Activated T-helper 1 cell treated with anti-CD3 and anti-CD28 coated beads, Interleukin-2, amount 50 U/mL, for 16 hours (primary cell): ENCODE measurements at places on chromosomes 12 and 14.

- no peak for DNase-seq
These were observed 132.9 kb upstream of the SLC35F4 start for GRCh38 chr14:57998766-57999165.

GRCh38 chr12:54571193-54572188, 17.0 kb downstream of the PPP1R1A start:
- DNase-seq: no peak

DNA sequence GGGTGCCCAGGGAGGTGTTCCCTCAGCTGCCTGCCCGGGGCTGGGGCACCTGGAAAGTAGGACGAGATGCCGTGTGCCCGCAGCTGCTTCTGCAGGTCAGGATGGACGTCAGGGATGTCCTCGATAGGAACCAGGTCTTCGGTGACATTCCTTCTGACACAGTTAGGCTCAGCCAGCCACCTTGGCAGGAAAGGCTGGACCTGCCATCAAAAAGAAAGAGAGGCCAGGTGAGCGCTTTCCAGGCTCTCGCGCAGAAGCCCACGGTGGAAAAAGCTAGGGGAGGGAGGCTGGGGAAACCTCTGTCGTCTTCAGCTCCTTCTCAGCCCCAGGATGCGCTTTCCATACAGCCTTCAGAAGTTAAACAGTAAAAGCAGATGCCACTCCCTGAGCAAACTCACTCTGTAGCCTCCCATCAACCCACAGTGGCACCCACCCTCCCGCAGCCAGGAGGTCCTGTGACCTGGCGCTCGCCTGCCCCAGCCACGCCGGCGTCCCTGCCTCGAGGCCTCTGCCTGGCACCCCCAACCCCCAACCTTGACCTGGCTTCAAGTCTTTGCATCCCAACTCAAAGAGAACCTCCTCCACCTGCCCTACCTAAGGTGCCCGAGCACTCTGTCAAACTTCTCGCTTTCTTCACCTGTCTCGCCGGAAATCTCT, 1.3 kb downstream of the DDX51 start:
- DNase-seq: no peak

DNA sequence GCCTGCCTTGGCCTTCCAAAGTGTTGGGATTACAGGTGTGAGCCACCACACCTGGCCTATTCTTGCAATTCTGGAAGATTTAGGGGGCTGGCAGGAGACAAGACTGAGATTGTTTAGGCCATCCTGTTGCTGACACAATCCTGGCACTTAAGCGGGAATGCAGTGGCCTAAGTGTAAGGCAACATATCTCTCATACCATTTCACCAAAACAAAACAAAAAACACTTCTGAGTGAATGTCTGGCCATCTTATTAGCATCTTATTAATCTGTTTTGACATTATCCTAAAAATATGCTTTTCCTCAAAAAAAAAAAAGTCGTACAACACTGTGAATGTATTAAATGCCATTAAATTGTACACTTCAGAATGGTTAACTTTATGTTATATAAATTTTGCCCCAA, 67.6 kb downstream of the DENND5B start:
- no peak for DNase-seq

GRCh38 chr14:55884819-55885218, 233.4 kb upstream of the PELI2 start:
- no peak for DNase-seq

DNA sequence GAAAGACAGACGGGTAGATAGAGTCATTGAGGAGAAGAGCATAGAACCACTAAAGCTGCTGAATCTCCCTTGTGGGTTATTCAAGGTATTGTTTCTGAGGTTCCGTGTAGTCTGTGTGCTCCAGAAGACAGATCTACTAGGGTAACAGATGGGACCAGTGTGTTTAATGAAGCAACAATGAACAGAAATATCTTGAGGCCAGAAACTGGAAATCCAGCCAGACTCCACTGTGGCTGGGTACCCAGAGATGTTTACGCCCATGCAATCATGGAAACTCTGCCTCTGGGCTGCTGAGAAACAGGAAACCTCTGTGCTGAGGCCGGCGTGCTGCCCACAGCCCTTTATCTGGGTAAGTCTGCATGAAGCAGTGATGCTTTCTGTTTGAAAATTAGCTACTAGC, 8.3 kb downstream of the PROX2 start:
- DNase-seq: peak; percentile 14

DNA sequence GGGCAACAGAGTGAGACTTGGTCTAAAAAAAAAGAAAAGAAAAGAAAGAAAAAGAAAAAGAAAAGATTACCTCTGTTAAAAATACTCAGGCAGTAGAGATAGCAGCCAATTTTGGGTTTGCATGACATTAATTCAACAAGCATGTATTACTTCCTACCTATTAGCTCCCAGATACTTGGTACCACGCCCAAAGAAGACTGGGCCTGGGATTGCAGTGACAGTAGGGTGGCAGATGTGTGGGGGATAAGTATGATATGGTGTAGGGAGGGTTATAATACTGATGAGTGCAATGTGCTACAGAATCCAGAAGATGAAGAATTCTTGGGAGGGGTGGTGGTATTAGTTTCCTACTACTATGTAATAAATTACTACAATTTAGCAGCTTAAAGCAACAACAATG, 46.4 kb upstream of the FOS start:
- no peak for DNase-seq

DNA sequence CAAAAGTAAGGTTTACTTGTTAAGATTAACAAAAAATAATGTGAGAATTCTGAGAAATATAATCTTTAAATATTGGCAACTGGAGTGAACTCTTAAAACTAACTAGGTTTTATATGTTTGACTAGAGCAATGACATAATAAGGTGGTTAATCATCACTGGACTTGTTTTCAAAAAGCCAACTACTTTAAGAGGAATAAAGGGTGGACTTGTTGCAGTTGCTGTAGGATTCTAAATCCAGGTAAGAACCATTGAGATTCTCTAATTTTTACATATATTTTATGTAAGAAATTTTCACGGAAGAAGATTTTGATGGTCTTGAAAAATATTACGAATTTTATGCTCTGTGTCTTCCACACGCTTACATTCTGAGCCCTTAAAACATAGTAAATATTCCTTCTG, at the start of gene SLCO1B1:
Gene SLCO1B1, plus strand, starts transcription at position 197 of the 400 bp plus-strand sequence. CDS start 10,381 bp downstream, outside the sequence.
- DNase-seq: no peak

- no peak for DNase-seq
These were observed 3.1 kb downstream of the DDIT3 start for GRCh38 chr12:57517187-57517586.

GRCh38 chr14:90397425-90398314, 841 bp downstream of the CALM1 start:
- peak; percentile 28 for DNase-seq

DNA sequence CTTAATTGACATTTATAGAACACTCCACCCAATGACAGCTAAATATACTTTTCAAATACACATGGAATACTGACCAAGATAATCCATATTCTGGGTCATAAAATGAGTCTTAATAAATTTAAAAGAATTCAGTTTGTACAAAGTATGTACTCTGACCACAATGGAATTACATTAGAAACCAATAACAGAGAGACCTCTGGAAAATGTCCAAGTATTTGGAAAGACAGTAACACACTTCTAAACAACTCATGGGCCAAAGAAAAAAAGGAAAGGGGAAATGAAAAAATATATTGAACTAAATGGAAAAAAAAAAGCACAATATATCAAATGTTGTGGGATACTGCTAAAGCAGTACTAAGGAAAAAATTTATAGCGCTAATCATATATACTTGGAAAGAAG, 52.0 kb downstream of the CRACR2A start:
- DNase-seq: no peak

DNA sequence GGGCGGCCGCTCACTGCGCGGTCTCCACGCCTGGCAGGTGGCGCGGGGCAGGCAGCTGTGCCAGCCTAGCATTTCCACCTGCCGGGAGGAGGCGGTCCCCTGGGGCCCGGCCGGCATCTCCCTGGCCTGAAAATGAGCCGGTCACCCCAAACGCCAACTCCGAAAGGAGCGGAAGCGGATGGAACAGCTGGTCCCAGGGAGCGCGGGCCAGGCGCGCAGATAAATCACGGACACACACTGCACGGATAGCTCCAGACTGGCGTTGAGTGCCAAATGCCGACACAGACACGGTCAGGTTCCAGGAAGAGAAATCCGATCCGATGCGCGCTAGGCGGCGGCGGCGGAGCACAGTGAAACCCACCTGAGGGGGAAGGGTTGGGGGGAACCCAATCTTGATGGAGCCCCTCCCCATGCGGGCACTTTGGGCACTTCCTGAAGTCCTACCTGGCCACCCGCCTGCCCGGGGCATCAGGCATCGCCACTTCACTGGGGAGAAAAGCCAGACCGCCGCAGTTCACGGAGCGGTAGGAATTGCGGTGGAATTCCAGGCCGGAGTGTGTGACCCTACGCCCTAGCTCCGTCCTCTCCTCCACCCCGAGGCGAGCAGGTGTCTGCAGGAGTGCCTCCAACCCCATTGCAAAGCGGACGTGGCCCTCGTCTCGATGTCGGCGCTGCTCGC, 624 bp upstream of the PLEKHD1 start:
- DNase-seq: no peak

- no peak for DNase-seq
These were observed 304.7 kb downstream of the SSPN start for GRCh38 chr12:26499979-26500640.

- DNase-seq: no peak
These were observed 156.2 kb downstream of the EFCAB11 start for GRCh38 chr14:89798212-89798773.

- DNase-seq: no peak
These were observed 43.9 kb upstream of the CTDSP2 start for GRCh38 chr12:57890191-57891115.

DNA sequence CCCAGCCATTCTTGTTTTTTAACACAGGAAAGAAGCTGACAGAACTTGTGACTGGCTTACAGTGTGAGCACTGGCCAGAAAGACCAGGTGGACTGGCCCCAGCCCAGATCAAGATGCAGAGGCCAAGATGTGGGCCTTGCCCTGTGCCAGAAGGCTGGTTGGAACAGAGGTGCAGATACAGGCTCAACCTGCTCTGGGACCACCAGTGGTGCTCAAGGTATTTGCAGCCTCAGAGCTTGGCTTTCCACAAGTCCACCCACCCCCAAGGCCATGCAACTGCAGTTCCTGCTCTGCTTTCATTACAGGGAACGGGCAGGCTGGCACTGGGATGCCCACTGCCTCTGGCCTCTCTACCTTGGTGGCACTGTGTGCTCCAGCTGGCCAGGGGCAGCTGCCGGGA, 23.3 kb downstream of the ZFC3H1 start:
- DNase-seq: no peak

- no peak for DNase-seq
These were observed 3.4 kb downstream of the XPOT start for GRCh38 chr12:64407342-64408223.

DNA sequence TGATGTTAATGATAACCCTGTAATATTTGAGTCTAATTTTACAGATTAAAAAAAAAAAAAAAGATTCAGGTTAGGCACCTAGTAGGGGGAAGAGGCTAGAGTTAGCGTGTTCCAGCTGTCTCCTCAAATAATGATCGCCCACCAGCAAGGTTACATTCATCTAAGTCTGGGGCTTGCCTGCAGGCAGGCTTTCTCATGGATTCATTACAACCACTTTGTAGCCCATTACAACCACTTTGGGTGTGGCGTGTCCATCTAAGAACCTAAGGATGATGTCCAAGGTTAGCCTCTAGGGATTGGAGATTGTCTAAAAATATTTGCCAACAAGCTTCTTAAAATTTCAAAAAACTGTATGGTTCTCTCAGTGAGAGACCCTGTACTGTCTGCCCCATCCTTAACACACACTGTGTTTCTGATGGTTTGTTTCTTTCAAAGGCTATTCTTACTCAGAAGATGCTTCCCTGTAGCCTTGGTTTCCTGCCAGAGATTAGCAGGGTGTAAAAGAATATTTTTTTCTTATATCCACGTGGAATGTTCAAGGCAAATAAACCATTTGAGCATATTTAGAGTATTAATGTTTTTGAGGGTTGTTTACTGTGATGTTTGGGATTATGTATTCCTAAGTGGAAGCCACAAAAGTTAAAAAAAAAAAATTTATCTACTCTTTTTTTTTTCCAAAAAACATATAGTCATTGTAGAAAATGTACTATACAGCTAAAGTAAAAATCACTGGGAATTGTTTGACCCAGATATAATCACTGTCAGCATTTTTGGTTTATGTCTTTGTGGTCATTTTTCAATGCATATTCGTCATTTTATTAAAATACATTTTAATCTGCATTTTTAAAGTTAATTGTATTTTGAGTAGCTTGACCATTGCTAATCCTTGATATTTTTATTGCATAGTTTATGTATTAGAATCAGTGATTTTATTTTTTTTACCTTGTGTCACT, 1.7 kb downstream of the DYNC1H1 start:
- DNase-seq: no peak

- DNase-seq: no peak
These were observed 85.2 kb upstream of the PRMT8 start for GRCh38 chr12:3405821-3406220.

DNA sequence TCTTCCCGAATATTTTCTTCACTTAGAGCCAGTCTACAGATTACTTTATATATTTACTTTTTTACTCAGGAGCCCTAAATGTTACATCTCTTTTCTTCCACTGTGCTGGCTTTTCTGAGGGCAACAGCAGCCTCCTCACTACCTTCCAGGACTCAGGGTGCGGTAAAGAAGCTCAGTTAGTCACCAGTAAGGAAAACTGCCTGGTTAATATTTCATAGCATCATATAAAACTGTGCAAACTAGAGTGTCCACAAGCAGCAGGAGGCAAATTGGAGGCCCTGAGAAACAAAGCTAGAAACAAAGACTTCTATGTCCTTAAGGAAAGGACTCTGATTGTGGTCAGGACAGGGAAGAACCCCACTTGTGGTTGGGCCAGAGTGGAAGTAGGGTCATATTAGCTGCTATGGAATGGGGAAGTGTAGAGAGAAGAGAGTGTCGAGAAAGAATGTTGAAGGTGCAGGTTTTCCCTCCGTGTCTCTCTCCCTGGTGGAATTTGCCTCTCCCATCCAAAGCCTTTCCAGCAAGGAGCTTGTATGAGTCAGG, 220.1 kb downstream of the SLC15A4 start:
- no peak for DNase-seq

DNA sequence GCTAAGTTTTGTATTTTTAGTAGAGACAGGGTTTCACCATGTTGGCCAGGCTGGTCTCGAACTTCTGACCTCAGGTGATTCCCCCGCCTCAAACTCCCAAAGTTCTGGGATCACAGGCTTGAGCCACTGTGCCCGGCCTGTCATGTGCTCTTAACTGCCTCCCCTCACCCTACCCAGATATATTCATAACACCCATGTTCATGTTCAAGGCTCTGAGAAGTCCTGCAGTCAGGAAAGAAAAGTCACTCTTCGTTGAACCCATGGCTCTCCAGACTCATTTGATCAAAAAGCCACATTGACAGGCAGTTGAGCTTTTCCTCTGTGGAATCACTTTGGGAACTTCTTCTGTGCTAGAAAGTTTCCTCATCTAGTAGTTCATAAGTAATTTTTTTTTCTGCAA, 545.5 kb upstream of the TBX3 start:
- DNase-seq: no peak

- DNase-seq: no peak
These were observed at the start of gene ADCY6 for GRCh38 chr12:48788854-48789775. TSS of gene ADCY6 (minus strand) at chr12:48789089. CDS start at chr12:48783434, 5,655 bp downstream.

- DNase-seq: no peak
These were observed 21.0 kb downstream of the TMTC1 start for GRCh38 chr12:29762637-29763300.

- no peak for DNase-seq
These were observed 55.9 kb upstream of the SRSF5 start for GRCh38 chr14:69711065-69711464.

- DNase-seq: no peak
These were observed 4.1 kb downstream of the BMP4 start for GRCh38 chr14:53952533-53952932.

- DNase-seq: no peak
These were observed 396.7 kb upstream of the OR4E1 start for GRCh38 chr14:22070119-22070982.

GRCh38 chr14:89283327-89284060, 133.5 kb downstream of the FOXN3 start:
- no peak for DNase-seq

GRCh38 chr12:56574210-56574609, 52.6 kb downstream of the RBMS2 start:
- no peak for DNase-seq
